GM06990 (cell line): ENCODE measurements at places on chromosomes 3 and 15.

DNA sequence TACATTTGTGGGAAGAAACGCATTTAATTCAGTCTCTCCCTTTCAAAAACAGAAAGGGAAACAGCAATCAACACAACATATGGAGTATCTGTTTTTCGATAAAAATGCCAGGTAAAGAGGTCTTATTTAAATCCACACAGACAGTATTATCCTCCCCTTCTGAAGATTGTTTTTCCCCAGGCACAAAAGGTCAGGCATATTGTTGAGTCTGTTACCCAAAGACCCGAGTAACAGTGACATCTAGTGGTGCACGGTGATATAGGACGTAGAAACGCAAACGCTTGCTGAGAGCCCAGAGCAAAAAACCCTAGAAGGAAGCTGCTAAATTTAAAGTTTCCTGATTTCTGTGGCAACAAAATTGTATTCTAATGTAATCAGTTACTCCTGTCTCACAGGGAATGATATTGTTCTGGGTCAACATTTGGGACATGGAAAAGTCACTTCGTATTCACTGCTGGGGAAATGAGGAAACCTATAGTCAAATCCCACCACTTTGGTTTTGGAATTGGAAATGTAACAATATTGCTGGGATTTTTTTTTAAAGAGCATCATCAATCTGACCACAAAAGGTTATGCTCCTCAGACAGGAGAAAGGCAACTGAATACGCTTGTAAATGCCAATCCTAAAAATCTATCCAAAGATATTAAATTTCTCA lies 312.7 kb upstream of the CCDC54 start:
- DNase-seq = no peak

DNA sequence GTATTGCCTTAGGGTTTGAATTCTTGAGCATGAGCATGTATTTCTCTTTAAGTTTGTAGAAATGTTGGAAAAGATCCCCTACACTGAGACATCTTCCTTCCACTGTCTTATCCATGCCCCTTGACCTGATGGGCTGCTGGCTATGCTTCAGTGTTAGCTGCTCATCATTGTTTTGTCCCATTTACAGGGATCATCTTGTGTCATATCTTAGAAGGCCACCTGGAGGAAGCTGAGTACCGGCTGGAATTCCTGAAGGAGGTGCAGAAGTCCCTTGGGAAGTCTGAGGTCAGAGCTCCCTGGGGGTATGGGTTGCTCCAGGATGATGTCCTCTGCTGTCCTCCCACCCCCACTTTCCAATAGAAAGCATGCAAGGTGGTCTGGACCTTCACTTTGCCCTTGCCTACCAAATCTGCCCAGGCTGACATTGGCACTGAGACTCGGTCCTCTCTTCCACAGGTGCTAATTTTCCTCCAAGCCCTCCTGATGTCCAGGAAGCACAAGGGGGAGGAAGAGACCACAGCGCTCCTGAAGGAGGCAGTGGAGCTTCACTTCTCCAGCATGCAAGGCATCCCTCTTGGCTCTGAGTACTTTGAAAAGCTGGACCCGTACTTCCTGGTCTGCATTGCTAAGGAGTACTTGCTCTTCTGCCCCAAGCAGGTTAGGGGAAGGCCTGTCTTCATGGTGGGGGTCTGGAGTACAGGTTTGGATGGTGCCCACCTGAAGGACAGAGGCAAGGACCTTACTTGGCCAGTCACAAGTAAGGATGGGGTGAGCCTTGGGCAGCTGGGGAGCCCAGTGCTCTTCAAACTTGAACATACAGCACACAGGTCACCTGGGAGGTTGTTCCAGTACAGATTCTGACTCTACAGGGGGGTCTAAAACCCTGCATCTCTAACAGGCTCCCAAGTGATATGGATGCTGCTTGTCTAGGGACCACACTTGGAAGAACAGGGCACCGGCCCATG lies 17.7 kb downstream of the TTC21A start:
- DNase-seq = no peak

DNA sequence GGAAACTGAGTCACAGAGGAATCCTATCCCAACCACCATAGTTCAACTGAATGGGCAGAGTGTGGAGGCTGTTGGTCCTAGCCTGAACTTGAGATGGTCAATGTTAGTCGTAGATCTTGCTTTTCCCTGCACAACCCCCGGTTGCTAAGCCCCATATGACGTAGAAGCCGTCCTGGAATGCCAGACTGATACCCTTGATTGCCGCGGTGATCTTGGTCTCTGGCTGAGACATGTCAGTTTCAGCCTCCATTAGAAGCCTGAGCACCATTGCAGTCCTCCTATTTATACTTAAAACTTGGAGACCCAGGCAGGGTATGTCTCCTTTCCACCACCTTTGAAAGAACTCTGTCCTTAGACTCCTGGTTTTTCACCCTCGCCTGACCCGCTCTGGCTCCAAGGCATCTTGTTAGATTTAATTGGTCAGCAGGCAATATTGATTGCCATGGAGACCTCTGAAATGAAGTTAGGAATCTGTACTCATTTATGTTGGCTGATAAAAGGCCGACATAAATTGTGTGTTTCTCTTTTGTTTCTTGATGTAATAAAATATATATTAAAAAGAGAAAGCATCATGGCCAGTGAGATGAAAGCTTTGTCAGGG lies 53.4 kb downstream of the RPLP1 start:
- no peak for DNase-seq

DNA sequence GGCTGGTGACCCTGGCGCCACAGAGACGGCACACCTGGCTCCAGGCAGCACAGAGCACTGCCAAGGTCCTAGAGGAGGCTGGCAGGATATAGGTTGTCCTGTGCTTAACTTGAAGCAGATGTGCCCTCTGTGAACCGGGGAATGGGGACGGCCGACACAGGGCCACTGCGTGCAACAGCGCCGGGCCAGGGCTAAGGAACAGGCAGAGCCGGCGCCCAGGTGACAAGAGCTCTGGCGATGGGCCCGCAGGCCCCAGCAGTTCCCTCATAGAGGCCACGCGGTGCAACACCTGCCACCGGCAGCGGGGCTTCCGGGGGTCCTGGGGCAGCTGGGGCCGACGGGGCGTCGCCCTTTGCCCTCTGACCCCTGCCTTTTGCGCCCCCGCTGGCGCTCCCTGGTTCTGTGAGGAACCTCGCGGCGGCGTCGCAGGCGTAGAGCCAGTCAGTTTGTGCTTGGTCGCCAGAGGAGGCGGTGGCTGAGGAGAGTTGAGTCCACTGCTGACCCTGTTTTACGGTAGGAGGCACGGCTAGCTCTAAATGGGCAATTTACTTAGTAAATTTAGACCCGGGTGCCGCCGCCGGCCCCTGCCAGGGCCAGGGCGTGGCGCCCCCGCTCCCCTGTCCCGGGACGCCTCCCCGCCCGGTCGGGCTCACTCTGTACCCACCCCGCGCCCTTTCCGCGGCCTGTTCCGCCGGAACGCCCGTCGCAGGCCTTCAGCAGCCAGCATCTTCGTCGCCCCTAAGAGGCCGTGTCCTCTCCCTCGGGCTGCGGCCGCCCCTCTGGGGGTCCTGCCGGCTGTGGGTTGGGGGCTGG lies at the start of gene NPAP1:
NPAP1 (plus strand) TSS at position 444 of the 813 bp plus-strand sequence; CDS start at position 537, 93 bp downstream.
- no peak for DNase-seq

- DNase-seq = no peak
Measured at GRCh38 chr15:77525907-77526594, 105.4 kb downstream of the HMG20A start.

DNA sequence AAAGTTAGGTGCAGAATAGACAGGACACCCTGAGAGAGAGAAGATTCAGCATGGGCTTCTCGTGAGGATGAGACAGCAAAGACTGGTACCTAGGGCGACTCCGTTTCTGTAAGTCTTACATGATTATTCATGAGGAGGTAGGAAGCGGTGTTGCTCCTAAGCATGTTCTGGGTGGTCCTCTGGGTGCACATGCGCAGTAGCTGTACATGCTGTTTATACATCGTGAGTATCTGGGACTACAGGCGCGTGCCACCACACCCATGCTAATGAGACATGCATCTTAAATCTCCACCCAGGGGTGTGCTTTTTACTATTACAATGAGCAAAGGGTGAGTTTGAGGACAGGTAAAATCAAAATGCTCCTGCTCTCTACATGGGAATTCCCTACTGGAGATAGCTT lies 12.3 kb downstream of the ALPK3 start:
- no peak for DNase-seq

DNA sequence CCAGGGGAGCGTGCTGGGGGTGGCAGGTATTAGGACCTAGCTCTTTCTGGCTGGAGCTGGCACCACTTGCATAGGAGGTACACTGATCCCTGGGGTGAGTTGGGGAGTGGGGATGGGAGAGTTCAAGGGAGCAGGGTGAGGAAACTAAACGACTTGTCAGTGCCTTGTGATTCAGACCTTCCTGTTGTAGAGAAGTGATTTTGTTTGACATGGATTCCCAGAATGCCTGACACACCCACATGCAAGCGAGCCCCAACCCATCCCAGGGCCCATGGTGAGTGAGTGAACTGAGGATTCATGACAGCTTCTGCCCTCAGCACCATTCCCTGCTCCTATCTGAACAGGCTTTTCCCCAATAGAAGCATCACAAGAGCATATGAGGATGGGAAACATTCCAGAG lies 15.6 kb upstream of the UBE2Q2 start:
- DNase-seq = no peak

GRCh38 chr3:89300981-89301380 lies 193.6 kb downstream of the EPHA3 start:
- DNase-seq = no peak

DNA sequence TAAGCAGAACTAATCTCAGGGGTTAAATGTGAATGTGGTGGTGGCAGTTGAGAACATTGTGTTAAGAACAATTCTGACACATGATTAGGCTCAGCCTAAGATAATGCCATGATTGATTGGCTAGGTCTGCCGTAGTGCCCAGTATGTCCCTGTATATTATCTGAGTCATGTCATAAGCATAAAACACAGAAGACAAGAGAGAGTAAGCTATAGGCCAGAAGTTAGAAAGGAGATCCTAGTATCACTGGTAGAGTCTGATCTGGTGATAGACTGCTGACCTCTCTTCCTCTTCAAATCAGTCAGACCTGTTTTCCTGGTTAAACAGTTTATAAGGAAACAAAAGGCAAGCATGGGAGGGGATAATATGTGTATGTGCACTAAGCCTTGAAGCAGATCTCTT lies 30.1 kb upstream of the ATP8B4 start:
- no peak for DNase-seq

DNA sequence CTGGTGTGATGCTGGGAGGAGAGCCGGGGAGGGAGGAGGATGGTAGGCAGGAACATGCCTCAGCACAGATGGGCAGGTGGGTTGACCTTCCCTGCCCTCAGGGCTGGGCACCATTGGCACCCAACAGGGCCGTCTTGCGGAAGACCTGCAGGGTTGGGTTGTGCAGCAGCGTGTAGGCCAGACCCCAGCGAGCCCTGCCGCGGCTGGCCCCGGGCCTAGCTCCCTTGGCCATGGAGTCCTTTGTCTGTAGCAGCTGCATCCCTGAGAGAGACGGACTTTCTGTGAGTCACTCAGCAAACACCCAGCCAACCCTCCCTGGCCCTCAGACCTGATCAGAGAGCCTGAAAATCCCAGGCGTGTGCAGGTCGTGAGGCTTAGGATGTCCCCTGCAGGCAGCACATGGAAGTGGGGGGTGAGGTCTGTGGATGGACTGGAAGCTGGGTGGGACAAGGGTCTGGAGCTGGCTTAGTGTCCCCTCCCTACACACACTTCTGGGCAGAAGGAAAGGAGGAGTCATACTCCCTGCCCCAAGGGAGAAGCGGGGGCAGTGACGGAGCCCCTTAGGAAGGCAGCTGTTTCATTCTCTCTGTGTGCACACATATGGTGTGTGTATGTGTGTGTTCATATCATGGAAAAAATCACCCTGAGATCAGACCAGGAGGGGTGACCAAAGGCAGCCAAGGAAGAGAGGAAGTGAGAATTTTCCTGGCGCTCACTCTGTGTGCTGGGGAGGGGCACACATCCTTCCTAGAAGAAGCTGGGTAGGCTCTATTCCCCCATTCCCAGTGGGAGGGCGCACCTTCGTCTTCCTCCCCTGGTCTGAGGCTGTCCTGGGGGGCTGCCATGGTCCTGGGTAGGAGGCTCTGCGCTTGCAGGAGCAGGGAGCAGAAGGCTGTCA lies 6.7 kb downstream of the ISLR start:
- DNase-seq = no peak

DNA sequence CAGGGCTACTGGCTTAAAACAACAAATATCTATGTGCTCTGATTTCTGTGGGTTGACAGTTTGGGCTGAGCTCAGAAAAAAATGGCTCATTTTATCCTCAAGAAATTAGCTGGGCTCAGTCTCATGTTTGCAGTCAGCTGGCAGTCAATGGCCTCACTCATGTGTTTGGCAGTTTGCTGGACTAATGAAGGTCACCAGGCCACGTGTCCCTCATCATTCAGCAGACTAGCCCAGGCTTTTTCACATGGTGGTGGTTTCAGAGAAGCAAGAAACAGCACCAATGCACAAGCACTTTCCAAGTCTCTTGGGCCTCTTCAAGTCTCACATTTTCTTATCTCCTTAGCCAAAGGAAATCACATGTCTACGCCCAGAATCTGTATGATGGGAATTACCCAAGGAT lies 478.3 kb upstream of the PPP2R3A start:
- DNase-seq = no peak

DNA sequence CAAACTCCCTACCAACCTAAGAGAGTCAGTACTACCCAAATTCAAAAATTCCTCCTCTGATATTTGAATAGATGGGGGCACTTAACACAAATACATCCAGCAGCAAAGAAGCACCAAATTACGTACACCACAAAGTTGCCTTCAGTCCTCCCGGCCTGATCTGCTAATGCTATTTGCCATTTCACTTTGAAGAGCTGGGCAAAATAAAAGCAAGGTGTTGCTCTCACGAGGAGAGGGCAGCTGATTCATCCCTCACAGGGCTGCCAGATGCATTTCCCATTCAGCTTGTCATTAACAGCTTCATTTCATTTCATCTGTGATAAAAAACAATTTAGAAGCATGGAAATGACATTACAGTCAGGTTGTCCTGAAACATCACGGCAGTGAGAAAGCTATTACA lies 283.4 kb upstream of the VEPH1 start:
- DNase-seq = no peak

- DNase-seq = no peak
Measured at GRCh38 chr3:194631696-194632095, 1.5 kb downstream of the TMEM44 start.

DNA sequence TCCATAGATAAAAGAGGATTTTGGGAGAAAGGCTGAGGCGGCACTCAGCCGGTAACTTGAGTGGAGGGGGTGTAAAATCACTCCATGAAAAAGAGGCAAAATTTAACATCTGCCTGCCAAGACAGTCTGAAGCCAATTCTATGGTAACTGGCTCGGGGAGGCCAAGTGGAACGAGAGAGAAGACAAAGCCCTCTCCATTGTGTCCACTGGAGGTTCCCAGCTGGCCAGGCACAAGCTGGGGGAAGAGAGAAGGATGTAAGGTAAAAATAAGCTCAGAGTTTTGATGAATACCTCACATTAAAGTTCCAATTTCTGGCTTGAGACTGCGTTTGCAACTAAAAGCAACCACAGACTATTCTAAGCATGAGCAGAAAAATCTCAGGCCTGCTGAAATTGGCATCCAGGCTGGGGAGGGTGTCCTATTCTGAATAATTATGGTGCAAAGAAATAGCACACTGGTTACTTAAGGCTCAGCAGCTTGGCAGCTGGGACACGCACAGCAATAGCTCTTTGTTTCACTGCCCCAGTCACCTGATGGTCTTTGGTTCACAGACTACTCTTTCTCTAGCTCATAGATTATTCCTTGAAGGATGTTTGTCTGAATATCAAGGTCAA lies 48.8 kb downstream of the CHRD start:
- DNase-seq = no peak

GRCh38 chr15:79067072-79067833 lies 23.3 kb downstream of the RASGRF1 start:
- no peak for DNase-seq

GRCh38 chr3:45670991-45671390 lies 18.2 kb upstream of the SACM1L start:
- no peak for DNase-seq
